Aorta (tissue), 5 donors: ENCODE measurements at places on chromosomes 6 and 20.

DNA sequence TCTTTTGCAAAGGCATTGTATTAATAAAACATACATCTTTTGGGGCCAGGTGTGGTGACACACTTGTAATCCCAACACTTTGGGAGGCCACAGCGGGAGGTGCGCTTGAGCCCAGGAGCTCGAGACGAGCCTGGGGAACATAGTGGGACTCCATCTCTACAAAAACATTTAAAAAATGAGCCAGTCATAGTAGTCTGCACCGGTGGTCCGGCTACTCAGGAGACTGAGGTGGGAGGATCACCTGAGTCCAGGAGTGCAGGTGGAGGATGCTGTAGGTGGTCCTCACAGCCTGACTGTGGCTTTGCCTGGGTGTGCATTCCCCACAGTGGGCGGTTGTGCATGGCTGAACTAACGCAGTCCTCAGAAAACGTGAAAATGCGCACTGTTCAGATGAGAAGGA, 162.5 kb downstream of the DLL1 start:
- H3K36me3 ChIP-seq = no peaks in the 10 kb centered on the region
- peak; percentile 36 for DNase-seq
- H3K4me3 ChIP-seq = no peak overlapping the region
- no peaks in the 10 kb centered on the region for H3K4me1 ChIP-seq
- no peaks in the 10 kb centered on the region for H3K27me3 ChIP-seq

DNA sequence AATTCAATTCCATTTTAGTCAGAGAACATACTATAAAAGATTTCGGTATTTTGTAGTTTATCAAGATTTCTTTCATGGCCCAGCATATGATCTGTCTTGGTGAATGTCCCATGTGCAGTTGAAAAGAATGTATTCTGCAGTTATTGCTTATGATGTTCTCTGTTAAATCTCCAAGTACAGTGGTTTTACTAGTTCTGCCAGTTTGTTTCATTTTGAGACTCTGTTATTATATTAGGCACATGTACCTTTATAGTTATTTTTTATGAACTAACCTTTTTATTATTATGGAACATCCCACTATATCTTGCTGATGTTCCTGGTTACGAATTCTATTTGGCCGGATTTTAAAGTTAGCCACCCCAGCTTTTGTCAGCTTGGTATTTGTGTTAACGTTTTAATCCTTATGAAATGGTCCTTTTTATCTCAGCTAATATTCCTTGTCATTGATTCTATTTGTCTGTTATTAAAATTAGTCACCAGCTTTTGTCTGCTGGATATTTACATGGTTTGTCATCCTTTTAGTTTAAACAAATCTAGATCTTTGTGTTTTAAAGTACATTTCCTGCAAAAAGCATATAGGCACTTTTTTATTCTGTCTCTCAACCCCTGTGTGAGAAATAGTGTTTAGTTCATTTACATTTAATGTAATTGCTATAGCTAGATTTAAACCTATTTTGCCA, 48.9 kb downstream of the VTA1 start:
- no peak overlapping the region for H3K4me3 ChIP-seq
- DNase-seq = no peak
- H3K4me1 ChIP-seq = no peaks in the 10 kb centered on the region
- H3K27me3 ChIP-seq = no peaks in the 10 kb centered on the region
- H3K36me3 ChIP-seq = peaks cover 3% of the 10 kb centered on the region

- no peak overlapping the region for H3K27ac ChIP-seq
- no peak for DNase-seq
- H3K27me3 ChIP-seq = no peaks in the 10 kb centered on the region
- H3K4me3 ChIP-seq = no peak overlapping the region
Observed at GRCh38 chr20:40254023-40254772, 434.8 kb downstream of the MAFB start.

- H3K27ac ChIP-seq = no peak overlapping the region
- H3K27me3 ChIP-seq = peaks cover 2% of the 10 kb centered on the region
- H3K4me1 ChIP-seq = no peaks in the 10 kb centered on the region
Observed at GRCh38 chr6:35942355-35942754, 21.5 kb upstream of the SRPK1 start.

GRCh38 chr6:111541026-111541681, 58.1 kb upstream of the REV3L start:
- H3K36me3 ChIP-seq = no peaks in the 10 kb centered on the region
- no peak overlapping the region for H3K4me3 ChIP-seq
- peaks cover 2% of the 10 kb centered on the region for H3K4me1 ChIP-seq
- DNase-seq = no peak

- H3K36me3 ChIP-seq = peaks cover 3% of the 10 kb centered on the region
- no peaks in the 10 kb centered on the region for H3K27me3 ChIP-seq
- no peak overlapping the region for H3K27ac ChIP-seq
- H3K4me3 ChIP-seq = peak overlapping the region; percentile 35
Observed at GRCh38 chr6:43509142-43509983, 783 bp downstream of the LRRC73 start.

- peaks cover 9% of the 10 kb centered on the region for H3K36me3 ChIP-seq
- H3K4me3 ChIP-seq = no peak overlapping the region
- H3K27me3 ChIP-seq = no peaks in the 10 kb centered on the region
- no peak for DNase-seq
- H3K4me1 ChIP-seq = no peaks in the 10 kb centered on the region
Observed at GRCh38 chr6:169780571-169781091, 29.2 kb downstream of the ERMARD start.

- H3K27ac ChIP-seq = no peak overlapping the region
- H3K36me3 ChIP-seq = no peaks in the 10 kb centered on the region
- no peak for DNase-seq
- H3K27me3 ChIP-seq = no peaks in the 10 kb centered on the region
- no peaks in the 10 kb centered on the region for H3K4me1 ChIP-seq
Observed at GRCh38 chr6:14711704-14712379, 534.0 kb upstream of the JARID2 start.

GRCh38 chr6:41958022-41958856, 16.6 kb upstream of the CCND3 start:
- no peaks in the 10 kb centered on the region for H3K4me1 ChIP-seq
- no peaks in the 10 kb centered on the region for H3K27me3 ChIP-seq
- H3K36me3 ChIP-seq = no peaks in the 10 kb centered on the region

- no peaks in the 10 kb centered on the region for H3K4me1 ChIP-seq
- no peaks in the 10 kb centered on the region for H3K27me3 ChIP-seq
- no peak for DNase-seq
- H3K27ac ChIP-seq = no peak overlapping the region
- H3K4me3 ChIP-seq = no peak overlapping the region
Observed at GRCh38 chr6:128465368-128466343, 54.7 kb downstream of the PTPRK start.

- H3K4me1 ChIP-seq = no peaks in the 10 kb centered on the region
- no peaks in the 10 kb centered on the region for H3K27me3 ChIP-seq
- H3K4me3 ChIP-seq = no peak overlapping the region
- no peak for DNase-seq
Observed at GRCh38 chr20:60502881-60503280, 544.7 kb downstream of the CDH26 start.

DNA sequence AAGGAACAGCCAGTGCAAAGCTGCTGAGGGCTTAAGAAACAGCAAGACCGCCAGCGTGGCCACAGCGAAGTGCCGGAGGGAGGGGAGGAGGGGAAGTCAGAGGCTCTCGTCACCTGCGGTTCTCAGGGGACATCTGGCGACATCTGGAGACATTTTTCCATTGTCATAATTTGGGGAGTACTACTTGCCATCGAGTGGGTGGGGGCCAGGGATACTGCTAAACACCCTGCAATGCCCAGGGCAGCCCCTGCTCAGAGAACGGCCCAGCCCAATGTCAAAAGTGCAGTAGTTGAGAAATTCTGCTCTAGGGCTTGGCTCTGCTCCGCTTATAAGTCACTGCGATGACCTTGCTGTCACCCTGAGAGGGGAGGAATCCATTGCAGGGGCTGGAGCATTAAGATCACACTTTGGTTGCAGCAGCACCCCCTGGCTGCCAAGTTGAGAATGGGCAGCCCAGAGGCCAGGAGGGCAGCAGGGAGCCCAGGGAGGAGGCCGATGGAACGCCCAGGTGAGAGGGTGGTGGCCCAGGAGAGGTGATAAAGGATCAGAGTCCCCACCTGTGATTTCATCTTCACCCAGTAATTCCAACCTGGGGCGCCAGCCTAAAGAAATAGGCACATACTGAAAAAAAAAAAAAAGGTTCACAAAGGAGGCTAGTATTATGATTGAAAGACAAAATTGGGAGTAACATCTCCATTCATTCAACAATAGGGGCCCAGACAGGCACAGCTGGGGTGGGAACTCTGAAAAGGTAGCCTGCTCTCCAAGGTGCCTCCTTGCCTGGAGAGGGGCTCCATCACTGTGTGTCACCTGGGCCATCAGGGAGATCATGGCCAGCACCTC, 218.2 kb downstream of the BMP7 start:
- H3K27me3 ChIP-seq = no peaks in the 10 kb centered on the region
- H3K4me1 ChIP-seq = no peaks in the 10 kb centered on the region
- no peaks in the 10 kb centered on the region for H3K36me3 ChIP-seq
- no peak overlapping the region for H3K4me3 ChIP-seq
- DNase-seq = no peak
